ENCODE measurements at places on chromosomes 7 and 10. TPM values are rescaled to one million over a fixed set of nuclear protein-coding genes. Genes with fewer than 3 reads are reported as not detected.

SGCE gene
- total RNA-seq, result 40.2 TPM

CFAP46 gene
- 0.64 TPM for total RNA-seq

DNA sequence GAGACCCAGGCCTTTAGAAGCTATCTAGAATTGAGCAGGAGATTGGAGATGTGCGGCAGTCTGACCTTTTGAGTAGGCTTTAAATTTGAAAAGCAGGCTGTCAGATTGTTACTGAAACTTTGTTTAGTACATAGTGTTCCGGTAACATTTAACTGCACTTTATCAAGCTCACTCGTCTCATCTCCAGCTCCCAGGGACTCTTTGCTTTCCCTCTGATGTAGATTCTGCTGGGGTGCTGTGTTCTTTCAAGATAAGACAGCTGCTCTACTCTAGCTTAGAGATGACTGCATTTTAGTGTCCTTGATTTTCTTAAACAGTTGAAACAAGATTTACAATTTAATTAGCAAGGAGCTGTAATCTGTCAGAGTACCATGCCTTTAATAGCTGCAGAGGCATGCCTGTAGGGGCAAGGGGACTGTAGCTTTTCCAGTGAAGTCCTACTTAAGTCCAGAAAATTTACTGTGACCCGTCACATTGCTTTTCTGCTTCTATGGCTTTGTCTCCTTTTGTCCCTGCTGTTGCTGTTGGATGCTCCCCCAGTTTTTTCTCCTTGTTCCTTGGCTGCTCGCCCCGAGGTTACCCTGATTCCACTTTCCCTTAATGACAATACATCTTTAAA, 56.4 kb upstream of the MTPN start:
- H3K36me3 ChIP-seq, result no peaks in the 10 kb centered on the region
- peak overlapping the region; percentile 91 for H3K27ac ChIP-seq
- no peaks in the 10 kb centered on the region for H3K27me3 ChIP-seq
- no peak overlapping the region for H3K4me3 ChIP-seq
- H3K4me1 ChIP-seq, result peaks cover 6% of the 10 kb centered on the region

- no peak for DNase-seq
- H3K4me3 ChIP-seq, result no peak overlapping the region
- peaks cover 39% of the 10 kb centered on the region for H3K4me1 ChIP-seq
- H3K27ac ChIP-seq, result no peak overlapping the region
- H3K36me3 ChIP-seq, result no peaks in the 10 kb centered on the region
- H3K27me3 ChIP-seq, result no peaks in the 10 kb centered on the region
Observed at GRCh38 chr7:112930787-112931186, 140.6 kb upstream of the TMEM168 start.

GRCh38 chr7:150800581-150801241, at the start of gene TMEM176A:
Gene TMEM176A (plus strand): TSS chr7:150800769. CDS start chr7:150801551, 782 bp downstream.
- DNase-seq, result no peak
- H3K4me3 ChIP-seq, result peak within 1 kb of the TSS; percentile 74
- H3K36me3 ChIP-seq, result no peaks in the 10 kb centered on the region
- peaks cover 16% of the 10 kb centered on the region for H3K4me1 ChIP-seq
- peak within 1 kb of the TSS; percentile 77 for H3K27ac ChIP-seq

GRCh38 chr7:81779706-81780105, 9.9 kb upstream of the HGF start:
- no peaks in the 10 kb centered on the region for H3K36me3 ChIP-seq
- H3K27me3 ChIP-seq, result no peaks in the 10 kb centered on the region
- DNase-seq, result no peak
- H3K4me1 ChIP-seq, result no peaks in the 10 kb centered on the region
- no peak overlapping the region for H3K27ac ChIP-seq

All from heart left ventricle (tissue), 16 donors.